ENCODE measurements at places on chromosomes 16 and 17.
A peak's percentile ranks its signal among the peaks of the same experiment; 100 is the strongest.

DNA sequence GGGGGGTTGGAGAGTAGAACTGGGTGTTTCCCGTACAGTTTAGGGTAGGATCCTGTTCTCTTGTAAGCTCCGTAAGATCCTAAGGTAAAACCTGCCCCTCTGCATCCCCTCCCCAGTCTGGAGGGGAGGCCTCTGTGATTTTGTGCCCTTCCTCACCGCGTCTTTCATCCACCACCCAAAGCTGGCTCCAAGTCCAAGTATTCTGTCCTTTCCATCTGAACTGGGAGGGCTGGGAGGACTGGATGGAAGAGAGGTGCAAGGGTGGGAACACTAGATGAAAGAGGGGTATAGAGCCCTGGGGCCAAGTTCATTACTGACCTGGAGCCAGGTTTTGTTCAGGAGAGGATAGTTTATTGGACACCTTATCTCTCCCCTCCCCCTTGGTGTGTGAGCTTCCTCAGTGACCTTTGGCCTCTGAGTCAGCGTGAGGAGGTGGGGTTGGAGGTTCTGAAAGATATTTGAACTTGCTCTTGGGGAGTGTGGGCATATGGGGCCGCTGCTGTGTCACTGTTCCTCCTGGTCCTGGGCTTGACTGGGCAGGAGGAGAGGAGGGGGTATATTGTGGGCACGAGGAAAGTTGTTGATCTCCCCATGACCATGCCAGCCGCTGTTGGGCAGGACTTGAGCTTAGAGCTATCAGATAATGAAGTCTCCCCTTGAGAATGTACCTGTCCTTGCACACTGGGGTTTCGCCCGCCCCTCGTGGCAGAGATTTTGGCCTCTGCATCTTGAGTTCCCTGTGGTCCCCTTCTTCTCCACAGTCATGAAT lies 1.6 kb downstream of the LASP1 start:
- H3K36me3 ChIP-seq = no peaks in the 10 kb centered on the region
- H3K27ac ChIP-seq = peak overlapping the region; percentile 93
- no peaks in the 10 kb centered on the region for H3K27me3 ChIP-seq
- H3K4me1 ChIP-seq = peaks cover 36% of the 10 kb centered on the region
- DNase-seq = peak; percentile 57
- H3K4me3 ChIP-seq = peak overlapping the region; percentile 98

- no peak for DNase-seq
- H3K27ac ChIP-seq = peak overlapping the region; percentile 68
- H3K4me3 ChIP-seq = no peak overlapping the region
- H3K36me3 ChIP-seq = peaks cover 4% of the 10 kb centered on the region
- peaks cover 46% of the 10 kb centered on the region for H3K4me1 ChIP-seq
These were observed 6.2 kb downstream of the CNP start for GRCh38 chr17:41972571-41973407.

GRCh38 chr17:1130191-1130590 lies 49.6 kb downstream of the ABR start:
- DNase-seq = no peak
- no peaks in the 10 kb centered on the region for H3K27me3 ChIP-seq
- peaks cover 4% of the 10 kb centered on the region for H3K4me1 ChIP-seq
- no peaks in the 10 kb centered on the region for H3K36me3 ChIP-seq
- H3K4me3 ChIP-seq = no peak overlapping the region

GRCh38 chr16:30774367-30775130 lies 12.4 kb downstream of the RNF40 start:
- DNase-seq = no peak
- H3K27ac ChIP-seq = peak overlapping the region; percentile 77
- H3K36me3 ChIP-seq = no peaks in the 10 kb centered on the region
- H3K4me3 ChIP-seq = peak overlapping the region; percentile 67
- peaks cover 13% of the 10 kb centered on the region for H3K4me1 ChIP-seq

GRCh38 chr16:78425891-78426510 lies 326.5 kb downstream of the WWOX start:
- no peak overlapping the region for H3K27ac ChIP-seq
- H3K4me3 ChIP-seq = no peak overlapping the region
- no peak for DNase-seq
- H3K4me1 ChIP-seq = no peaks in the 10 kb centered on the region
- H3K27me3 ChIP-seq = no peaks in the 10 kb centered on the region
- no peaks in the 10 kb centered on the region for H3K36me3 ChIP-seq

- no peak overlapping the region for H3K27ac ChIP-seq
- DNase-seq = no peak
- H3K4me1 ChIP-seq = no peaks in the 10 kb centered on the region
- no peaks in the 10 kb centered on the region for H3K36me3 ChIP-seq
- H3K27me3 ChIP-seq = no peaks in the 10 kb centered on the region
These were observed 4.2 kb downstream of the ASPA start for GRCh38 chr17:3479988-3480387.

- H3K27me3 ChIP-seq = no peaks in the 10 kb centered on the region
- no peak overlapping the region for H3K27ac ChIP-seq
- no peak for DNase-seq
- no peak overlapping the region for H3K4me3 ChIP-seq
These were observed 126.0 kb upstream of the GOT2 start for GRCh38 chr16:58859958-58860669.

DNA sequence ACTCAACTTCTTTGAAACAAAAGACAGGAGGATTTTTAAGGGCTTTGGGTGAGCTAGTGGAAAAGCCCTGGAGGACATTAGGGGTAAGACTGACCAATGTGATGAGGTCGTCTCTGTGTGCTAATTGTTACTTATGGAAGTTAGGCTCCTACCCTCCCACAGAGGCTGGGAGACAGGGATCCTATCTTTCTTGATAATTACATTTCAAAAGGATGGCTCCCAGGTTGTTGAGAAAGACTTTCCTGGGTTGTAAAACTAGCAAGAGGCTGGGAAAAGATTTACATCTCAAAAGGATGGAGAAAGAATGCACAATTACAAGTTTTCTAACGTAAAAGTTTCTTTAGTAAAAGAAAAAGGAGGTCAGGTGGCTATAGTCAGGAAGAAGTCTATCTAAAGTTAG lies 605.8 kb upstream of the GOT2 start:
- H3K36me3 ChIP-seq = no peaks in the 10 kb centered on the region
- H3K27ac ChIP-seq = no peak overlapping the region
- H3K4me1 ChIP-seq = no peaks in the 10 kb centered on the region
- H3K27me3 ChIP-seq = no peaks in the 10 kb centered on the region
- no peak for DNase-seq
- no peak overlapping the region for H3K4me3 ChIP-seq

DNA sequence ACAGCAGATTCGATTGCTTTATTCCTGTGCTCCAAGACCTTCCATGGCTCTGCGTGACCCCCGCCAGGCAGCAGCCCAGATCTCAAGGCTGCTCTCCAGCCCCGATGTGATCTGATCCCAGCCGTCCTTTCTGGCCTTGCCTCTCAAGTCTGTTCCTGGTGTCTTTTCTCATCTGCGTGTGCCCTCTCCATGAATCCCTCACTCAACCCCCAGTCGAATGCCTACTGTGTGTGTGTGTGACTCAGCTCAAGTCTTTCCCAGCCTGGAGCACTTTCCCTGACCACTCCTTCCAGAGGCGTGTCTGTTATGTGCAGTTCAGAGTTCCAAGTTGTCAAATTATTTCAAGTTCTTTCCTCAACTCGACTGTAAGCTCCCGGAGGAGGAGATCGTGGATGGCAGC lies 64.0 kb downstream of the MRM1 start:
- no peaks in the 10 kb centered on the region for H3K27me3 ChIP-seq
- no peak overlapping the region for H3K4me3 ChIP-seq
- H3K36me3 ChIP-seq = no peaks in the 10 kb centered on the region
- DNase-seq = no peak

DNA sequence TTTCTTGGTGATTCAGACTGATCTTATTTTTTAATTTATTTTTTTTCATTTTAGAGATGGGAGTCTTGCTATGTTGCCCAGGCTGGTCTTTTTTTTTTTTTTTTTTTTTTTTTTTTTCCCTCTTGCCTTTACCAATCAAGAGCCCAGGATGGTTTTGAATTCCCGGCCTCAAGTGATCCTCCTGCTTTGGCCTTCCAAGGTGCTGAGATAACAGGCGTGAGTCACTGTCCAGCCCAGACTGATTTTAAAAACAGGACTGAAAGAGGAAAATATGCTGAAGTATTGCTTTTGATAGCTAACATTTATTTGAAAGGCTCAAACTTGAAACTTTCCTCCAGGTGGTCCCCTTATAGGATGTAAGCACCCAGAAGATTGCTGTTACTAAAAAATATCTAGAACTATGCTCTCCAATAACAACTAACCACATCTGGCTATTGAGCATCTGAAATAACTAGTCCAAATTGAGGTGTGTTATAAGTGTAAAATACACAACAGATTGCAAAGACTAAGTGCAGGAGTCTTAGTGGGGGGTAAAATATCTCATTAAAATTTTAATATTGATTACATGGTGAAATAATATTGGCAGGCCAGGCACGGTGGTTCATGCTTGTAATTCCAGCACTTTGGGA lies 15.8 kb upstream of the BRIP1 start:
- no peaks in the 10 kb centered on the region for H3K27me3 ChIP-seq
- no peaks in the 10 kb centered on the region for H3K36me3 ChIP-seq
- no peak overlapping the region for H3K27ac ChIP-seq

DNA sequence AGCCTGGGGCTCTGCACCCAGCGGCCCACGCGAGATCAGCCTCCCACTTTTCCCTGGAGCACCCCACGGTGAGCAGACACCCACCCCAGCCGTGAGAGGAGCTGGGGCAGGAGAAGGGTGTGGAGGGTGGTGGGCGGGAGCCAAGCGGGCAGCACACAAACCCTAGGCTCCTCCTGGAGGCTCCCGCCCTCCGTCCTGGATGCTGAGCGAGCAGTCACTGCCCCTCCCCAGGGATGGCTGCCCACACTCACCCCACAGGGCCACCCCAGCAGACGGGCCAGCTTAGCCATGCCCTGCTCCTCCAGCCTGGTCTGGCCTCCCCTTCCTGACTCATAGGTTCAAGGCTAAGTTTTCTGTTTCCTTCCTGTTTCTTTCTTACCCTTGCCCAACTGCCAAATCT lies 15.7 kb upstream of the ABCC3 start:
- no peak overlapping the region for H3K4me3 ChIP-seq
- no peak overlapping the region for H3K27ac ChIP-seq
- H3K27me3 ChIP-seq = no peaks in the 10 kb centered on the region

- H3K4me1 ChIP-seq = peaks cover 36% of the 10 kb centered on the region
- no peak for DNase-seq
- H3K27me3 ChIP-seq = no peaks in the 10 kb centered on the region
- H3K36me3 ChIP-seq = no peaks in the 10 kb centered on the region
These were observed 17.4 kb upstream of the MAP3K14 start for GRCh38 chr17:45334231-45334630.

DNA sequence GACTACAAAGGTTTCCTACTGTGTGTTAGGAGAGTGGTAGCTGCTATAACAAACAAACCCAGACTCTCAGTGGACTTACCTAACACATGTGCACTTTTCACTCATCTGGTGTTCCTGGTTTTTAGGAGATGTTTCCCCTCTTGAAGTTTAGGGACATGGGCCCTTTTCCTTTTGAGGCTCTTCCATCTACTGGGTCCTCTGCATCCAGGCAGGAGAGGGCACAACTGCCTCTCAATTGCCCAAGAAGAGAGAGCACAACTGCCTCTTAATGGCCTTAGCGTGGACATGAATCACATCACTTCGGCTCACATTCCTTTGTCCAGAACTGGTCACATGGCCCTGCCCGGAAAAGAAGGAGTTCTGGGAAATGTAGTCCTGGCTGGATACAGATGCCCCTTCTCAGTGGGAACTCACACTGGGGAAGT lies 9.8 kb upstream of the TNRC6C start:
- H3K27ac ChIP-seq = no peak overlapping the region
- no peaks in the 10 kb centered on the region for H3K36me3 ChIP-seq
- H3K27me3 ChIP-seq = no peaks in the 10 kb centered on the region
- no peak overlapping the region for H3K4me3 ChIP-seq
- no peaks in the 10 kb centered on the region for H3K4me1 ChIP-seq
- DNase-seq = no peak

DNA sequence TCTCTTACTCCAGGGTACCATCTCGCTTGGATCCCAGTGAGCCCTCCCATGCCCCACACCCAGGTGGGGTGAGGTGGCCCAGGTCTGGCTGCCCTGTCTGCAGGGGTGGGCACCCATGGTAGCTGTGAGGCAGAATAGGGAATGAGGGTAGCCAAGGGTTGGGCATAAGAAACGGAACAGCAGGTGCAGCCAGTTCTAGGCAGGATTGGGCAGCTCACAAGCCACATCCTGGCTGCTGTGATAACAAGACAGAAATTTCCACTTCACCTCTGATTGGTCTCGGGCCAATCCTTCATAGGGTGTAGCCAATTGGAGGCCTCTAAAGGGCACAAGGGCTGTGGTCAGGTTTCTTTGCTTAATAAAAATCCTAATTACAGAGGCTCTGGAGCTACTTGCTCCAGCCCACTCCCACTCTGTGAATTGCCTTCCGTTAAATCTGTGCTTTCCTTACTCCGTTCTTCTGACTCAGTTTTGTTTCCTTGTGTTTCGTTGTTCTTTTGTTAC lies 1.5 kb upstream of the ARHGDIG start:
- no peaks in the 10 kb centered on the region for H3K36me3 ChIP-seq
- no peak for DNase-seq
- H3K27me3 ChIP-seq = no peaks in the 10 kb centered on the region

DNA sequence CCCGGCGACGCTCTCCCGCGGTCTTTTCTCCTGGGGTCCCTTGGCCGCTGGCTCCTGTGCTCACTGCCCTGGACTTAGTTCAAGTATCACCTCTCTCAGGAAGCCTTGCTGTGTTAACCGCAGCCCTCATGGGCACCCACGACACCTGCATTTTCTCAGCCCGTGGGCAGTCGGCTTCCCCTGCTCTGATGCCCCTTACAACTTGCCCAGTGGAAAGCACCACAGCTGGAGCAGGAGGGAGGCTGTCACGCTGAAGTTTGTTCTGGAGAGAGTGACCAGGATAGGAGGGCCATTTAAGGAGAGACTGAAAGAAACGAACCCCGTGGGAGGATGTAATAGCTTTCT lies 395 bp downstream of the STXBP4 start:
- H3K36me3 ChIP-seq = no peaks in the 10 kb centered on the region
- H3K4me1 ChIP-seq = peaks cover 31% of the 10 kb centered on the region
- peak overlapping the region; percentile 93 for H3K27ac ChIP-seq
- no peaks in the 10 kb centered on the region for H3K27me3 ChIP-seq
- H3K4me3 ChIP-seq = peak overlapping the region; percentile 87
- no peak for DNase-seq

DNA sequence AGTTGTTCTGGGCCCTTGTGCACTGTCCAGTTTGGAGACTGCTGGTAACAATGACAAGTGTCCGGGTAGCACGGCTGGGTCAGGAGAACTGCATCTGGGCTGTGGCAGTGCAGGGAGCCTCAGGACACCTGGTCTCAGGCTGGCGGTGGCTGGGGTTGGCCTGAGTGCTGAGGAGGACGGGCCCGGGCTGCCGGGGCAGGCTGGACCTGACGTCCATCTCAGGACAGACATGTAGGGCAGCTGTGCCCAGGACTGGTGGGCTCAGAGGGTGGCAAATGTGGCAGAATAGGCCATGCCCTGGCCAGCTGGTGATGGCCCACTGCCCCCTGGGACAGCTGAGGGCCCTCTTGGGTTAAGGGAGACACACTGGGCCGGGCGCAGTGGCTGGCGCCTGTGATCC lies 4.2 kb upstream of the NLRC3 start:
- DNase-seq = no peak
- H3K4me1 ChIP-seq = no peaks in the 10 kb centered on the region
- H3K4me3 ChIP-seq = no peak overlapping the region
- no peaks in the 10 kb centered on the region for H3K36me3 ChIP-seq
- H3K27me3 ChIP-seq = no peaks in the 10 kb centered on the region
- no peak overlapping the region for H3K27ac ChIP-seq

- no peaks in the 10 kb centered on the region for H3K27me3 ChIP-seq
- no peaks in the 10 kb centered on the region for H3K36me3 ChIP-seq
- H3K27ac ChIP-seq = no peak overlapping the region
- DNase-seq = no peak
- H3K4me3 ChIP-seq = no peak overlapping the region
- H3K4me1 ChIP-seq = peaks cover 29% of the 10 kb centered on the region
These were observed 10.3 kb downstream of the KIFC3 start for GRCh38 chr16:57791893-57792461.

Measured in testis (tissue), 5 donors.